ENCODE measurements at places on chromosomes 5 and 9.

- no peak for DNase-seq
Observed at GRCh38 chr5:131475541-131475941, 159.5 kb downstream of the RAPGEF6 start.

- no peak for DNase-seq
Observed at GRCh38 chr5:132283423-132284043, 10.7 kb upstream of the SLC22A4 start.

- DNase-seq = no peak
Observed at GRCh38 chr5:104661256-104661655, 1098.7 kb upstream of the NUDT12 start.

GRCh38 chr5:139761057-139761450, 34.6 kb upstream of the PSD2 start:
- no peak for DNase-seq

DNA sequence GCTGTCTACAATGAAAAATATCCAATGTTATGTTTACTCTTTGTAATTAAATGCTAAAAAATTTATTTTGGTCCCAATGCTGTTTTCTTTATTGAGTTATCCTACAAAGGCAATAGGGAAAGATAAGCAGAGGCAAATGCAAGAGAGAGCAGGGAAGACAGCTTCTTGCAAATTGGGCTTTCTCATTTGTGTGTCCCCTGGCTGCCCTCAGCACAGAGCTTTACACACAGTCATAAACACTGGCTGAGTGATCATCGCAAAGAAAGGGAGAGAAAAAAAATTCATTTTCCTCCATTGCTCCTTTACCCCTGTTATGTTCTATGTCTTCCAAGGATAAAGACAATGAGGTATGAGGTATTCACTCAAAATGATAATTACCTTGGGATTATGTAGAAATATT, 2.3 kb upstream of the TSSK1B start:
- DNase-seq = no peak

DNA sequence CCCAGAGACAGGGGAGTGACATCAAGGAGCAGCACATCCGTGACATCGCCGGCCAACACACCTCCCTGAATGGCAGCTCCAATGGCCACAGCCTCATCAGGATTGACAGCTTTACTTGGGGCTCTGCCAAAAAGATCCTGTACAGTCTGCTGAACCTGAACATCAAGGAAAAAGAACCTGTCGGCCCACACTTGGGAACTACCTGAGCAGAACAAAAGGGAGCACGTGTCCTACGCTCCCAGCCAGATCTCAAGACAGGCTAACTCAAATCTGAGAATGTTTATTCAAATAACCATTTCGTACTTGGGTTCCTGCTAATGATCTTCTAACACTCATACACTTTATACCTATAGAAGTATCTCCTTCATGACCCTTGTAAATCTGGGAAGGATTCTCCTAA, 15.3 kb downstream of the HSPA9 start:
- no peak for DNase-seq

DNA sequence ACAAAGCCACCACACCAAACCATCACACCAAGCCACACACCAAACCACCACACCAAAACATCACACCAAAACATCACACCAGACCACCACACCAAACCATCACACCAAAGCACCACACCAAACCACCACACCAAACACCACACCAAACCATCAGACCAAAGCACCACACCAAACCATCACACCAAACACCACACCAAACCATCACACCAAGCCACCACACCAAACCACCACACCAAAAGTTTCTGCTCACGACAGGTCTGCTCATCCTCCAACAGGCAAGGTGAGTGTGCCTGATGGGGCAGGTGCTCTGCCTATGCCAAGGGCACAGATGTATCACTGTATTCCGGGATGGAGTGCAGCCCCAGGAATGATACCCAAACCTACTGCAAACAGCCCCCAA, 87.9 kb upstream of the FSTL4 start:
- DNase-seq = no peak

DNA sequence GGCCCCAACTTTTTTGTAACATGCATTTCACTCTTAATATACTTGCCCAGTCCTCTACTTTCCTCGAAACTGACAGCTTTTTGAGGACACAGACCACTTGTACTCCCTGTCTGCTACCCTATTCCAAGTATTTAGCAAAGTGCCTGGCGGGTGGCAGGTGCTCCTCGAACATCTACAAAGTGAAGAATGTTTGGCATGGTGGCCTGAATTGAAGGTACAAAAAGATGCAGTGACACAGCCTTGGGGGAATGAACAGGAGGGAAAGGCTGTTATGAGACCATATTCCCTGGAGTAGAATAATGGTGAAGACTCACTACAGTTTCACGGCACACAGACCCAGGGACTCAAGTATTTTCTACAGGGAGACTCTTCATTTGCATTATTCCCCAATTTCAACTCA, 590.9 kb downstream of the PRELID2 start:
- DNase-seq = no peak

DNA sequence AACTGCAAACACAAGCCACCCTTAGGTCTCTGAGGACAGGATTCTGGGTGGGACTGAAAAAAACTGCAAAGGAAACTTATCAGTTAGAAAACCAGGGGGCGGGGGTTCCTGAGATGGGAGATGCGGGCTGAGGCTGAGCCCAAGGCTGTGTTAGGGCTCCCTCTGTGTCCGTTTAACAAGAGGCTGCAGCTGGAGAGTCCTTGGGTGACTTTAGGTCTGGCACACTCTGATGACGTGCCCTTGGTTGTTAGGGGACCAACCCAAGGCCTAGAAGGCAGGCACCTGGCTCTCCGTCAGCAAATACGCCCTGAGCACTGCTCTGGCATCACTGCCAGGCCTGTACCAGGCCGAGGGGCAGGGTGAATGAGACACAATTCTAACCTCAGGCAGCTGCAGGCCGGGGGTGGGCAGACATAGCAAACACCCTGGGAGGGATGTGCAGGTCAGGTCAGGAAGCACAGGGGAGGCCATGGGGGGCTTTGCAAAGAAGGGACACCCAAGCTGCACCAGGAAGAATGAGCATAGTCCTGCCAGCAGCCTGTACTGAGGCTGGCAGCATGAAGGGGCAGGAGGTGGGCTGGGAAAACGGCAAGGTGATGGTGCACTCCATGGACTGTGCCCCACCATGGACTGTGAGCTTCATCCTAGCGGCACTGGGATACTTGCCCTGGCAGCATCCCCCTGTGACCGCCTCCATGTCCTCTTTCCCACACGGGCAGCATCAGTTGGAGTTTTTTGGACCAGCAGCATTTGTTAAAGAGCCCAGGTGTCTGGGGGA, 137.9 kb downstream of the GABBR2 start:
- DNase-seq = no peak

DNA sequence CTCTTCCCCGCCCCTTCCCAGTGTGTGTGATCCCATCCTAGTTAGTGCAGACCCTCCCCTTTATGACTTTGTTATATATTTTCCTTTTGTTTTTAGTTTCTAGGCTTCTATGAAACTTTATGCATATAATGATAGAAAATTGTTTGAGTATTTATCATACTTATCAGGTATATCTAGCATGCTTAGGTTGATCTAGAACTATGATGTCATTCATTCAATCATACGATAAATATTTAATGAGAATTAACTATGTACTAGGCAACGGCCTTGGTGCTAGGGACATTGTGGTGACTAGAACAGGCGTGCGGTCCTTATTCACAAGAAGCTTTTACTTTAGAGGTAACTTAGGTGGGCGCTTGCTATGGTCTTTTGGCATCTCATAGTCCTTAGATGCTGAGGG, 13.6 kb upstream of the ANKRD55 start:
- DNase-seq = no peak

DNA sequence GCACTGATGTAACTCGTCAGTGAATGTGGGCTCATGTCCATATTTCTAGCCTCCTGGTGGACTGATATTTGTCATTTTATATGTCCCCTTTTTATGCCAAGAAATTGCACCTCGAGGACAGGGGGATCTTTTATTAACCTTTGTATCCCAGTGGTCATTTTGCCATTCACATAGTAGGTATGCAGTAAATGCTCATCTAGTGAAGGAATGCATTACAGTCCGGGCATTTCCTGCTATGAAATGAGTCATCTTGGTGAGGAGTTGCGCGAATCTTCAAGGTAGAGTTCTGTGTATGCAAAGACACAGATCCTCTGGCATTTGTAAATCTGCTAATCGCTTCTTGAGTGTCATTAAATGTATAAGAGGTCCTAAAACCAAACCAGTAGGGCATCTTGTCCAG, 755.5 kb upstream of the ADAMTS16 start:
- no peak for DNase-seq

DNA sequence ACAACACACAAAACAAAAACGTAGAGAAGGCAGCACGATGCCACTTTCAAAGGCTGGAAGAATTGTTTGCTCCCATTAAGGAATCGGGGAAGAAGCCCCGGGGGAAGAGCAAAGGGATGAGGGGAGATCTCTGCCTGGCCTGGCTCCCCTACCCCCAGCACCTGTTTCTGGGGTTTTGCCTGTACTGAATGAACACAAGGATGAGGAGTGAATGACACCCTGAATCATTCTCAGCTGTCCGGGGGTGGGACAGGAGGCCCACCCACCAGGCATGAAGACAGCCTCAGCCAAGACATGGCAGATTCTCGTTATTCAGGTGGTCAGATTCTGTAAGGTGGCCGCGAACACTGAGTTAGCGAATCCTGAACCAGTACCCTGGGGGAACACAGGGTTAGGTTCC, 7.5 kb downstream of the TBC1D9B start:
- DNase-seq = no peak

- no peak for DNase-seq
Observed at GRCh38 chr5:40955313-40955712, 46.0 kb downstream of the C7 start.

DNA sequence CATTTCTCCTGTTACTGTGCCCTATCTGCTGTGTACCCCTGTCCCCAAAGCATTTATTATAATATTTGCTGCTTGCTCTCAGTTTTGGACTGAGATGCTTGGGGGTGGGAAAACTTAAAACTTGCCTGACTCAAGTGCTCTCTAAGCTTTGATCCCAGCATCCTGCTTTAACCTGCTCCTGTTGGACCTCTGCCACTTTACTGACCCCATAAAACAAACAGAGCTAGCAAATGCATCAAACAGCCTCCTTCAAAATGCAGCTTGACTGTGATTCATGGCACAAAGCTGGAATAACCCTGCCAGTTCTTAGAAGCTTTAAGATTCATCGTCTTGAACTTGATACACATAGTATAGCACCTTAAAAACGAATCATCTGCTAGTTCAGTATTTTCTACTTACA, 212.5 kb downstream of the DEPDC1B start:
- DNase-seq = peak; percentile 33

GRCh38 chr9:74500584-74500924, 3.4 kb downstream of the RORB start:
- DNase-seq = no peak

DNA sequence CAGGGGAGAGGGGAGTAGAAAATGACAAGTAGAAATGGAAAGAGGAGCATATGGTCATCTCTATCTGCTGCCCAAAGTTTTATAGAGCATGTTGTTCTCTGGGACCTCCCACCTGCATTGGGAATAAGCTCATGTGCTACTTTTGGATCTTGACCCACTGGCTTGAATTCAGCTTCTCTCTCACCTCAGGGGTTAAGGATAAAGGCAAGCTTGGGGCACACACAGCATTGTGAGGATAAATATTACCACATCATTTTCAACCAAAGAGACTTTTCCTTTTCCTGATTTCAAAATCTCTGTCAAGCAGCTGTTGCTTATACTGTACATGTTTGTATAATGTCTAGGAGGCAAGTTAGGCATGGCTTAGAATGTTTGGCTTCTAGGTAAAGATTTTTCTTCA, 16.6 kb downstream of the ATP10B start:
- no peak for DNase-seq

- no peak for DNase-seq
Observed at GRCh38 chr5:131392466-131393095, 128.7 kb downstream of the CDC42SE2 start.

DNA sequence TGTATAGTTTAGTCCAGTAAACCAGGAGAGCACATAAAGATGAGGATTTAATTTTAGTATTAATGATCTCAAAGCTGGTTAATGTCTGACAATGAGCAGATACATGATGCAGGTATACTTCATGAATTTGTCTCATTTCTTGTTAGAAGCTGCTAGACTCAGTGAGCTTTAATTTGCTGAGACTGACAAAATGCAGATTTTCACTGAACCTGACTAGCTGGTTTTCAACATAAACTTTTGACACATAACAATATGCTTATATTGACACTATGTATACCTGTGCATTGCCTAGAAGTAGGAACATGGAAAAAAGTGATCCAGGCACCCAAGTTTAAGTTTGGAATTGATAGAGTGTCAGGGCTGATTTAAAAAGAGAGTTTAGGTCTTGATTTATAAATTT, 10.8 kb downstream of the UBLCP1 start:
- DNase-seq = no peak
